H9 (cell line): ENCODE measurements at places on chromosomes 5 and 9. TPM values are rescaled to one million over a fixed set of nuclear protein-coding genes. Genes with fewer than 3 reads are reported as not detected.

Gene PLAC8L1
- 0.52 and 0.64 TPM in 2 replicates for total RNA-seq

Gene TSSK1B
- total RNA-seq, result 0.17 TPM in 1 of 2 replicates, not detected in the other

Gene FAM81B
- total RNA-seq, result not detected in 2 replicates

Gene PROB1
- total RNA-seq, result 3.3 and 3.4 TPM in 2 replicates

Gene IRX1
- total RNA-seq, result 3.6 and 4.1 TPM in 2 replicates

DNA sequence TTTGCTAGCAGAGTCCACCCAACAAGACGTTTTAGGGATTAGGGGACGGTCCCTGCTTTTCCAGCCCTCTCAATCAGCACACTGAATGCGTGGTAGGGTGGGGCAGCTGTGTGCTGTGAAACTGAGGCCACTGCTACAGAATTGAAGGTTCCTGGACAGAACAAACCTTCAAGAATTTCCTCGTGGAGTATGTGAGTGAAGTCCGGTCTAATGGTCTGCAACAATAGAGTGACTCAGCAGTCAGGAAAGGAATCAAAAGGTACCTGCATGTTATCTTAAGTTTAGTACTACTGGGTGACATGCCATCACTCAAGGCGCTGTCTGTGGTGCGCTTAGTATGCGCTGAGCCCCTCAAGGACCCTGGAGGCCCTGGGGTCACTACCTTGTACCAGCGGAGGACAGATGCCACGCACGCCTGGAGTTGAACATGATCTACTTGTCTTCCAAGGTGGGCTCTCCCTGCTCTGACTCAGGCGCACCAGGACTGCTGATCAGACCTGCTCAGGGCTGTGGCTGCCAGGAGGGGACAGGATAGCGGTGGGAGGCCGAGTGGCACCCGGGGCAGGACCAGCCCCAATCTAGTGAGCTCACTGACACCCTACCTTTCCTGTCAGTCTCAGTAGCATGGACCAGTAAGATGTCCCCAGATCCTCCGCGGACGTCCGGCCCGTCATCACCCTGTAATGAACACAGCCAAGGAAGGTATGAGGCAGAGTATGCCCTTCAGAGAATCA is 50.5 kb downstream of the PRRT1B start:
- no peak overlapping the region for H3K4me3 ChIP-seq
- DNase-seq, result no peak
- no peak overlapping the region for H3K27ac ChIP-seq
- no peaks in the 10 kb centered on the region for H3K4me1 ChIP-seq
- H3K36me3 ChIP-seq, result peaks cover 3% of the 10 kb centered on the region; the same call in 2 of the 3 replicates

- H3K36me3 ChIP-seq, result no peaks in the 10 kb centered on the region
- no peaks in the 10 kb centered on the region for H3K4me1 ChIP-seq
- no peak overlapping the region for H3K4me3 ChIP-seq
- no peak overlapping the region for H3K27ac ChIP-seq
Measured at GRCh38 chr5:151541571-151541970, 49.6 kb downstream of the FAT2 start.

- no peak overlapping the region for H3K27ac ChIP-seq
- H3K27me3 ChIP-seq, result no peaks in the 10 kb centered on the region
- no peak for DNase-seq
Measured at GRCh38 chr9:98833090-98833956, 25.9 kb downstream of the GALNT12 start.

DNA sequence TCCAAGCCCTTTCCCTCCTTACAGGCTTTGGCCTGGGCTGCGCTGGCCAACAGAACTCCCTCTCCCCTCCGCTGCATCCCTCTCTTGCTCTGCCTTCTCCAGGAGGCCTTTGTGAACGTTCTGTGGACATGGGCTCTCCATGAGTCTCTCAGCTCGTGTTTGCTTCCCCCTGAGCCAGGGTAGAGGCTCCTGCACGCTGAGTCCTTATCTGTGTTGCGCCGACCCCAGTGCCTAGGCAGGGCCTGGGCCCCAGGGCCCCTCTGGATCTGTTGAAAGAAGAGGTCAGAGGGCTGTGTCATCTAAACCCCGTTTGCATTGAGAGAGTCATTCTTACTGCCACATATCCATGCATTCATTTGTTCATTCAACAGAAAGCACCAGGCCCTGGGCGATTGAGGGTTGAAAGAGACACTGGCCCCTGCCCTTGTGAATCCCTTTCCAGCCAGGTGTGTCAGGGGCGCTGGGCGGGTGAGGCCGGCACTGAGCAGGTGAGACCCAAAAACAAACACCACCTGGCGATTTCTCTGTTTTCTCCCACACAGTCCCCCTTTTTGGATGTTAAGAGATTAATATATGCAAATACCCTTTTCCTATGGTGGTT is 111.2 kb upstream of the IER5L start:
- DNase-seq, result no peak
- no peaks in the 10 kb centered on the region for H3K27me3 ChIP-seq
- H3K27ac ChIP-seq, result no peak overlapping the region
- H3K4me3 ChIP-seq, result no peak overlapping the region
- H3K4me1 ChIP-seq, result no peaks in the 10 kb centered on the region
